NCI-H524 (cell line): ENCODE measurements at places on chromosomes 5 and 9.

DNA sequence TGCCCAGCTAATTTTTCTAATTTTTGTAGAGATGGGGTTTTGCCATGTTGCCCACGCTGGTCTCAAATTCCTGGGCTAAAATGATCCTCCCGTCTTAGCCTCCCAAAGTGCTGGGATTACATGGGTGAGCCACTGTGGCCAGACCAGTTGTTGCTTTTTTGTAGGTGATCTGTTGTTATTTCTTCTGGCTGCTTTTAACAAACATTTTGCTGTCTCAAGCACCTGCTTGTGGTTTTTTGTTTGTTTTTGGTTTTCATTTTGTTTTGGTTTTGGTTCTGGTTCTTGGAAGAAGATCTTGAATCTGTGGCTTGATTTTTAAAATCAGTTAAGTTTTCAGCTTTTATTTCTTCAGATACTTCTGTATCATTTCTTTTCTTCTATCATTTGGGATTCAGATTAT lies 21.1 kb downstream of the ERCC6L2 start:
- DNase-seq, result no peak

- DNase-seq, result no peak
Measured at GRCh38 chr9:136239983-136240330, 5.7 kb downstream of the QSOX2 start.

DNA sequence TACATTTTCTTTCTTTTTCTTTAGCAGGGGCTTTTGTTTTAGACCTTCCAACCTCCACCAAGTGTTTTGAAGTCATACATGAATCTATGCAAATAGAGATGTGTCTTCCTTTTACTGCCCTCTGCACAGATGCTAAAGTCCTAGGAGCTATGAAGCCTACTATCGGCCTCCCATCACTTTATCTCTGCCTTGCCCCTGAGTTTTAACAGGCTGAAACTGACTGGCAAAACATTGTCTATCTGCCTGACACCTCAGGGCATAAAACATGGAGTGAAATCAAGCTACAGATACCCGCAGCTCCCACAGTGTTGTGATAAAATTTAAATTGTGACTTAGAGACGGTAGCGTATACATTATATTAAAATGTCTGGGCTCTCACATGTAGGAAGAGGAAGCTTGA lies 604.6 kb upstream of the C9orf72 start:
- DNase-seq, result no peak

GRCh38 chr5:1110307-1111240 lies 1.3 kb downstream of the SLC12A7 start:
- no peak for DNase-seq

- peak; percentile 72 for DNase-seq
Measured at GRCh38 chr9:128552744-128553440, 505 bp downstream of the SPTAN1 start.

DNA sequence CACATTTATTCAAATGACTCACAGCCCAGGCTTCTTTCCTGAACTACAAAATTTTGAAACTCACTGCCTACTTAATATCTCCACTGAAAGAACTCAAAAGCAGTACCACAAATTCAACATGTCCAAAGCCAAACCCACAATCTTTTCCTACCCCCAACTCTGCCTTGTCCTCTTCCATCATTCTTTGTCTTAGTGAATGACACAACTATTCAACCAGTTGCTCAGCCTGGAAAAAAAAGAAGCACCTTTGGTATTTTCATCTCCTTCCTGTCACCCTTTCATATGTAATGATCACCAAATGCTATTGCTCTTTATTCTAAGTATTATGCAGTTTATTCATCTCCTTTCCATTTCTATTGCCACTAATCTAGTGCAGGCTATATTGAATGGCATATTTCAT lies 216.3 kb downstream of the TMEM232 start:
- DNase-seq, result no peak

- DNase-seq, result no peak
Measured at GRCh38 chr9:16211946-16212345, 658.5 kb downstream of the BNC2 start.

GRCh38 chr9:136237486-136238341 lies 7.9 kb downstream of the QSOX2 start:
- DNase-seq, result no peak

DNA sequence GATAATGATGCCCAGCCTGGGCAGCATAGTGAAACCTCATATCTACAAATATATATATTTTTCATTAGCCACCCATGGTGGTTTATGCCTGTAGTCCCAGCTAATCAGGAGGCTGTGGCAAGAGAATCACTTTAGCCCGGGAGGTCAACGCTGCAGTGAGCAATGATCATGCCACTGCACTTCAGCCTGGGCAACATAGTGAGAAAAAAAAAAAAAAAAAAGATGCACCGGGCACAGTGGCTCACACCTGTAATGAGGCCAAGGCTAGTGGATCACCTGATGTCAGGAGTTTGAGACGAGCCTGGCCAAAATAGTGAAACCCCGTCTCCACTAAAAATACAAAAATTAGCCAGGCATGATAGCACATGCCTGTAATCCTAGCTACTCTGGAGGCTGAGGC lies 50.2 kb upstream of the ADRA1B start:
- DNase-seq, result no peak

GRCh38 chr5:146878476-146879172 lies at the start of gene PPP2R2B:
Gene PPP2R2B, minus strand, starts transcription at chr5:146878757.
- DNase-seq, result peak; percentile 58

DNA sequence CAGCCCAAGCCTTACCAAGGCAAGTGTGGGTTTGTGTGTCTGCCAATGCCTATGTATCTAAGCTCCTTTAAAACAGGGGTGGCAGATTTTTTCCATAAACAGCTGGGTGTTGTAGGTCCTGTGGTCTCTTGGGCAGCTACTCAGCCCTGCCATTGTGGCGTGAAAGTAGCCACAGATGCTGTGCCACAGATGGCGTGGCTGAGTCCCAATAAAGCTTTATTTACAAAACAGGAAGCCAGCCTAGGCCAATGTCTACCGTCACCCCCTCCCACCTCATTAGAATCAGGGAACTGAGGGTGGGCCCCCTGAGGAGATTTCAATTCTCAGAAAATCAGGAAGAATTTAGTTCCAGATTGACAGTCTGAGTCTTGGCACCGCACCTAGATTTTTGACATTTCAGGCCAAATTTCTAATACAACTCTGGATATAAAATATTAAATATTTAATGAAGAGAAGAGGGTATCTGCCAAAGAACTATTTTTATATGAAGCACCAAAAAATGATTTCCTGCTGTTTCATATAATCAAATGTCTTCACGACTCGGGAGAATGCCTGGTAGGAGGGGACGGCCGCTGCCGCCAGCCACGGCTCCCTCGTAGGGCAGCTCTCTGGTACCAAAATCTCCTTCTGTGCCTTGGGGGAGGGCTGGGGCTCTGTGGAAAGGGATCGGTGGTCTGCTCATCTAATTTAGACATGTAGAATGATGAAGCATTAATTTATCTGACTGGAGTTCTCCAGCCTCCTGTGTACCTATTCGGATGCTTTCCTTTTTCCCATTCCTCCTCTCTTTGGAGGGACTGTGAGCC lies 420.9 kb downstream of the IRX2 start:
- DNase-seq, result no peak

DNA sequence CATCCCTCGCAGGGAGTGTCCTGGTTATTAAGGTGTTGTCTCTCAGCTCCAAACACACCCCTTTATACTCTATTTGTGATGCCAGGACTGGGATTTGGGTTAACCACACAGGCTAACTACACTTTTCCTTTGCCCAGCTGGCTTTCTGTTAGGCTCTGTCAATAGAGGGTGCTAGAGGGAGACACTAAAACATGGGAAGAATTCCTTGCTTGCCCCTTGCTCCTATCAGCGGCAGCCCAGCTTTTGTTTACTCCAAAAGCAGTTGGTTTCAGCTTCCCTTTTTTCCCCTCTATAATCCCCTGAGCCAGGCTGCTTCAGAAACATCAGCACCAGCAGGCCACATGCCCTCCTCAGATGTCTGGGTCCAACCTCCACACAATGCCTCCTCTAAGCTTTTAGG lies 297.1 kb downstream of the KCTD16 start:
- DNase-seq, result peak; percentile 84

DNA sequence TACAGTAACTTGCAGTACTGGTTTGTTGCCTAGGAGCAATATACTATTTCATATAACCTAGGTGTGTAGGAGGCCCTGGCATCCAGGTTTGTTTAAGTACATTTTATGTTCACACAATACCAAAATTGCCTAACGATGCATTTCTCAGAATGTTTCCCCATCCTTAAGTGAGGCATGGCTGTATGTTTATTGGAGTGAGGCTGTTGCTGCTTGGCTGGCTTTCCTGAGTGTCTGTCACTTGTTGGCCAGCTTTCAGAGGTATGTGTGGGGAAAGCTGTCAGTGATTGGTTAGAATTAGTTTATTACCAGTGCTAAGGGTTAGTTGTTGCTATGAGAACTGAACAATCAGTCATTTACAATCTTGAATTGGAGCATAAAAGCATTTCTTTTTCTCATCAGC lies 154.1 kb upstream of the CDH12 start:
- no peak for DNase-seq

- DNase-seq, result peak; percentile 86
Measured at GRCh38 chr5:150637245-150638052, 3.0 kb upstream of the SYNPO start.

DNA sequence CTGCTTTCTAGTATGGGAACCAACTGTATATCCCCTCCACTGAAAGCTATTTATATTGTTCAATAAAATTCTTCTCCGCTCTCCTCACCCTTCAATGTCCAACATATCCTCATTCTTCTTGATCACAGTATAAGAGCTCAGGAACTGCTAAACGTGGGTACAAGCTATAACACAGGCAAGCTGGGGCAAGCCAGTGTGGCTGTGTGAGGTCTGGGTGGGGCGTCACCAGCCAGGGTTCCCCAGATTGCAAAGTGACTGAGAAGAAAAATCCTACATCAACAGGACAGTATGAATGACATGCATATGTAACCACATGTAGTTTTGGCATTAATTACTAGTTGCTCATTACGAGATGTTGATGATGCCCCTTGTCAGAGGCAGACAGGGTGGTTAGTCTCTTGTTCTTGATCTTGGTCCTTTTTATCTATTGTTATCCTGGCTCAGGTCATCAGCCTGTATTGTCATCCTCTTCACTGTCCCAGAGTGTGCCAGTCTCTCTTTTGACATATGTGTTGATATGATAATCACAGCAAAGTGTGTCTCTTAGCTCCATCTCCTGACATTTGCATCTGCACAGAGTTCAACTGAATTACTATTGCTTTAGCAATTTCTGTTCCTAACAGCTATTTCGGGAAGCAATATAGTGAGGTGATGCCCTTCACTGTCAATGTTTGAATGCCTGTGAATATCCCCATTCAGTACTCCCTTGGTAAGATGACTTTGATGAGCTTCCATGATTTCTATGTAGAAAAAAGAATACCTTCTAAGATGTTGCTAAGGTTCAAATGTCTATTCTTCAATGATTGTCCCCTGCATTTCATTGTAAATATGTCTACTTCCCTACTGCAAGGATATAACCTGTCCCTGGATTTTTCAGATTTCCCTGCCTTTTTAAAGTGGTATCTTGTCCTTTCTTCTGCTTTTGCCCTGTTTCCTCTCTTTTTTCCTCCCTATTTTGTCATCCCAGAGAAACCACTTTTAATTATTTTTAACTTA lies 140.3 kb downstream of the MAT2B start:
- DNase-seq, result peak; percentile 21

DNA sequence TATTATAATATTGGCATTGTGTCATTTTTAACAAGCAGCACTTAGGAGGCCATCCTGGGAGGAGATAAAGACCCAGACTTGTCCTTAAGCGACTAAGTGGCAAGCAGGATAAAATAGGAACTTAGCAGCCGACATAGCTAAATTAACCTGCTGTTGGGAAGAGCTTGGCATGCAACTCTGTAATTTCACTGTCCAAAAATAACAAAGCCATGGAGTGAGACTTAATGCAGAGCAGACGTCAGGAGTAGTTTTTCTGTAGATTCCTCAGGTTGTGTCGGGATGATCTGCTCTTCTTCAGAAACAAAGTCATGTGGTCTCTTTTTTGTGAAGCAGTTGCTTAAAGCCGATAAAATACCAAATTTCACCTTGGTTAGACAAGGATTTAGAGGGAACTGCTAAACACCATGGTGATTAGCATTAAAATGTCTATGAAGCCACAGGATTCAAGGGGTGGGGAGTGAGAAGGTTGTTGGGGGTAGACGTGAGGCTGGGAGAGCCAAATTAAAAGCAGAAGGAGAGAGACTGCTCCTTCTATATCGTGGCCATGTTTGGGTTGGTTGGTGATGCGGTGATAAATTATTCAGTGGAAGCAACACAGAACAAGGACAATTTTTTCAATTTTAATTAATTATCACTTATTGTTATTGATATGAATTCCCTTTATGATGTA lies 303.0 kb downstream of the CSNK1G3 start:
- no peak for DNase-seq

- peak; percentile 97 for DNase-seq
Measured at GRCh38 chr5:131209506-131210150, 38.9 kb downstream of the LYRM7 start.

GRCh38 chr9:131611586-131612315 lies 66.4 kb downstream of the PRRT1B start:
- DNase-seq, result no peak

- no peak for DNase-seq
Measured at GRCh38 chr5:120164037-120164436, 300.1 kb upstream of the PRR16 start.

GRCh38 chr5:78009937-78010527 lies 233.9 kb upstream of the TBCA start:
- no peak for DNase-seq

DNA sequence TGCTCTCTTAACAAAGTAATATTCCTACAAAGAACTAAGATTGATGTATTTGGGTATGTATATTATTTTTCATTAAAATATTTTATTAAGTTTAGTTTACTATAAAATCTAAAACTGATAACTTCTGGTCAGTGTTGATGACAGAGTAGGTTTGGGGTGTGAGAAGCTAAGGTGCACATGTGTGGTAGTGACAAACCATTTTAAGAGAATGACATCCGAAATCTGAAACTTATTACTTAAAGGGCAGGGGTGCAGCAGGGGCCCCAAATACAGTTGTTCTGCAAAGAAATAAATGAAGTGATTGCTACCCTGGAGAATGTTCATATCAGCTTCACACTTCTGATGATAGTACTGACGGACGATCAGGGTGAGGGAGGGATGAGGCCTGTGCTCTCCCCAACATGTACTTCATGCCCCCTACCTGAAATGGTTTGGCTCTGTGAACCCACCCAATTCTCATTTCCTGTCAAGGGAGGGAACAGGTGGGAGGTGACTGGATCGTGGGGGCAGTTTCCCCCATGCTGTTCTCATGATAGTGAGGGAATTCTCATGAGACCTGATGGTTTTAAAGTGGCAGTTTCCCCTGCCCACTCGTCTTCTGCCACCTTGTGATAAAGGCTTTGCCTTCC lies 125.3 kb upstream of the RFX3 start:
- no peak for DNase-seq

- no peak for DNase-seq
Measured at GRCh38 chr9:17291766-17292165, 156.9 kb downstream of the CNTLN start.

- DNase-seq, result no peak
Measured at GRCh38 chr5:175479125-175479881, 943 bp downstream of the SFXN1 start.

- DNase-seq, result no peak
Measured at GRCh38 chr5:122967085-122967484, 69.4 kb downstream of the PPIC start.

DNA sequence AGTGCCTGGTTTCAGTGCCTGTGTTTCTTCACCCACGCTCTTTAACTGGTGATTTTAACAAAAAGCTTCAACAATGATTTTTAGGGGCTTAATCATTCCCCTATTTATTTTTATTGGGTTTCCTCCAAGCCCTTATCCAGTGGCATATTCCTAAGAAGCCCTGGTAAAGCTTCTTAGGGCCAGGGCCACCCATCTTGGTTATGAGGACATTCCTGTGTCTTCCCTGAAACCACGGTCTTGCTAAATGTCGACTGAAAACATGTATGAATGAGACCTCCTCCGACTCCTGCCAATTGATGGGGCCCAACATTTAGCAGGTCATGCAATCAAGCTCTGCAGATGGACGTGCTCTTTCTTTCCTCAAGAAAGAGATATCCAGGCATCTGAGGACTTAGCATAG lies 13.7 kb upstream of the CARTPT start:
- DNase-seq, result no peak
